ENCODE measurements at places on chromosomes 2 and 18.

DNA sequence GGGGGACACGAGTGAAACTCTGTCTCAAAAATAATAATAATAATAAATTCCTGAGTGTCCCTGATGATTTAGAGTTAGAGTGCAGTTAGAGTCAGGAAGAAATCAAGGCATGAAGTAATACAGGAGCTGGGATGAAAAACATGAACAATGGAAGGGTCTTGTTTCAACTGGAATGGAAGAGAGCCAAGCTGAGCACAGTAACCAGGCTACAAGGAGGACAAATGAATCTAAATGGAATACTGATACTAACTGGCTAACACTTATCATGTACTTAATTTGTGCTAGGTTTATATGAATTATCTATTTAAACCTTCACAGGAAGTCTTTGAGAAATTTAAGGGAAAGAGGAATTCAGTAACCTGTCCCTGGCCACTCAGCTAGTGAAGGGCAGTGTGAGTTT, 38.8 kb upstream of the PSME4 start:
- no peak for DNase-seq

DNA sequence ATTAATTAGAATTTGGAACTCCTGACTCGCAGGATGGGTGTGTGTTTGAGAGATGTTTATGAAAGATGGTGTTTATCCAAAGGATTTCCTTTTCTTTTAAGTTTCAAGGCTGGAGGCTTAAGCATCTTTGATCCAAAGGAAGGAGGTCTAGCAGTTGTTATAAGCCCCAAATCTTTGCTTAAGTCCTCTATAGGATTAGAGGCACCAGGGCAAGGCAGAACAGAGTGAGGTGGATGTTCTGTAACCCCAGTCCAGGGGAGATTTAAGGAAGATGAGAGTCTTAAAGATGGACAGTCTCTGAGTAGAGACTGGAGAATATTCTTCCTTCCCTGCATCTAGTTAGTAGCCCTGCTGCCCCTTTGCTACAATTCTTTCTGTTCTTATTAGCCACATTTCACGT, 17.5 kb downstream of the LBH start:
- DNase-seq: no peak

DNA sequence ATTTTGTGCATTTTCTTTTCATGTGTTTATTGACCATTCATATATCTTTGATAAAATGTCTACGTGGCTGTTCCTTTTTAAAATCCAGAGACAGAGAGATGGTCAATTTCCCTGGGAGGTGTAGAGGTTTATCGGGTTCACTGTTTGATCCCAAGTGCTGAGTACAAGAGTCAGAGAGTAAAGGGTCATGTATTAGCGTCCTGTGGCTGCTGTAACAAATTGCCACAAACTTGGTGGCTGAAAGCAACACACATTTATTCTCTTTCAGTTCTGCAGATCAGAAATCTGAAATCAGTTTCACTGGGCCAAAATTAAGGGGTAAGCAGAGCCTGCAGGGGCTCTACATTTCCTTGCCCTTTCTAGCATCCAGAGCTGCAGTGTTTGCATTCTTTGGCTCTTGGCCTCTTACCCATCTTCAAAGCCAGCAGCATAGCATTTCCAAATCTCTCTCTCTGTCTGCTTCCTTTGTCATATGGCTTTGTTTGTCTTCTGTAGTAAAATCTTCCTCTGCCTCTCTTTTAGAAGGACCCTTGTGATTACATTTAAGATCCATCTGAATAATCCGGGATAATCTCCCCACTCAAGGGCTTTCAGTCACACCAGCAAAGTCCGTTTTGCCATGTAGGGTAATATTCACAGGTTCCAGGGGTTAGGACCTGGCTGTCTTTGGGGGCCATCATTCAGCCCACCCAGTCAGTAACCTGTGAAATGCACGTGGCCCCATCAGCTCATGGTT, 49.9 kb downstream of the TMEM17 start:
- DNase-seq: no peak

GRCh38 chr2:218898109-218898878, 17.6 kb downstream of the WNT10A start:
- no peak for DNase-seq

- no peak for DNase-seq
Observed at GRCh38 chr2:165573534-165574461, 104.3 kb downstream of the CSRNP3 start.

DNA sequence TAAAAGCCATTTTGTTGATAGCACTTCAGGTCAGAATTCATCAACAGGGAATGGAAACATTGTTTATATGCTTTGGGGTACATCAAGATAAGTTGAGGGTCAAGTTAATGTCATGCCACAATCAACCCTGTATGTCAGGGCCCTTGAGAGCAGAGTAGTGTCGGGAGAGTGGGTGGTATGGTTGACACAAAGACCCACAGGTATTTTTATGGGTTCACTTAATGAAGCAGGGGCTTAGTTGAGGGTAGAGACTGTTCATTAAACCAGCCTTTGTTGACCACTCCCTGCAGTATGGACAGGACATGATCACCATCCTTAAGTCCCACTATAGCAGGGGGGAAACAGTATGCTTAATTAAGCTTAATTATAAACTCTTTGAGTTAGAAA, 5.7 kb downstream of the RPL37A start:
- no peak for DNase-seq

GRCh38 chr18:70154591-70155194, 50.8 kb downstream of the RTTN start:
- peak; percentile 81 for DNase-seq

DNA sequence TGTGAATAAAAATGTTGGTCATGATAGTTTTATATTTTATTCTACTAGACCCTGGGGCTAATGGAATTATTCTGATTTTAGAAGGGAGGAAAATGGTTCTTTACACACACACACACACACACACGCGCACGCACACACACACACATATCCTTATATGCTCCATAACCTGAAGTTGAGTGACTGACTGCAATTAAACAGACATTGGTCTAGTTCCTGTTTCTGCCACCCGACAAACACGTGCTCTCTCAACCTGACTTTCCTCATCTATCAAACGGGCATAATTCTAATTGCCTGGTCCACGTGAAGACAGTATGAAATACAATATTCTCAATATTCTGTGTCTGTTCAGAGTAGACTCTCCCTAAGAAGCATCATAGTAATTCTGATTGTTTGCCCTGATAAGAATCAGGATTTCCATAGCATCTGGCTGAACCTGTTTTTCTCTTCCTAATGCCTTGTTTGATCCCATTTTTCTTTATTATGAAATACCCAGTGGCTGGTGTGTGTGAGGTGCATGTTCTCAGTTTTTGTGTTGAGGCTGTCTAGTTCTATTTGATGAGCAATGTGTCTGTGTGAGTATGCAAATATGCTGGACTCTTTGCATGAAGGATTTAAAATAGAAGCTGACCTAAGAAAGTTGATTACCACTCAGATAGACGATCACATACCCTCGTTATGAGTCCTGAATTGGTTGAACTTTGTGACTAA, 51.0 kb downstream of the SETBP1 start:
- no peak for DNase-seq

GRCh38 chr18:10562773-10563160, 36.9 kb downstream of the NAPG start:
- no peak for DNase-seq
